Spleen (tissue), 13 donors: ENCODE measurements at places on chromosomes 7 and 10. TPM values are rescaled to one million over a fixed set of nuclear protein-coding genes. Genes with fewer than 3 reads are reported as not detected.

DNA sequence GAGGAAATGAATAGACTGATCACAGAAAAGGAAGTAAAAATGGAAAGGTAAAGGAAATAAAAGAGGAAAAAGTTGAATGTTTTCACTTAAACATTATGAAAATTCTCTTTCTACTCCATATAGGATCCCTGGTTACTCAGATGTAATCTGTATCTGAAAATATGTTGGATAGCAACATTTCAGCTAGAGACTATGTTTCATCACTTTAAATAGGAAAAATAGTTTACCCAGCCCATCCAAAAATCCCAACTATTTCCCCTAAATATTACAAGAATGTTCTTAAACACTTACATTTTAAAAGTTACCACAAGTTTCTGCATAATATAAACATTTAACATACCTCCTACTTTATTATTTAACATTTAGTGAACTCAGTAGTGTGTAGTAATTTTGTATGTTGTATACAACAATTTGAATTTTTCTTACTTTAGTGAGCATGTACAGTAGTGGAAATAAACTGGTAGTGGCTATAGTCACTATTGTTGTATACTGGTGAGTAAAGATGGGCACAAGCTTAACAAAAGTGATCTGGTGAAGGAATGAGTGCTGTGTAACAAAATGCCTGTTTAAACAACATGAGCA, 27.1 kb downstream of the SLF2 start:
- no peak for DNase-seq
- peaks cover 88% of the 10 kb centered on the region for H3K36me3 ChIP-seq
- no peak overlapping the region for H3K4me3 ChIP-seq
- H3K27me3 ChIP-seq: no peaks in the 10 kb centered on the region

- no peak overlapping the region for H3K4me3 ChIP-seq
- no peaks in the 10 kb centered on the region for H3K36me3 ChIP-seq
- DNase-seq: peak; percentile 53
- H3K27ac ChIP-seq: no peak overlapping the region
- H3K4me1 ChIP-seq: peaks cover 7% of the 10 kb centered on the region
Observed at GRCh38 chr7:1843271-1843861, 173.3 kb downstream of the ELFN1 start.

- H3K4me1 ChIP-seq: peaks cover 52% of the 10 kb centered on the region
- peak overlapping the region; percentile 81 for H3K27ac ChIP-seq
- H3K4me3 ChIP-seq: peak overlapping the region; percentile 97
- H3K36me3 ChIP-seq: no peaks in the 10 kb centered on the region
- no peak for DNase-seq
Observed at GRCh38 chr7:77537778-77538280, 734 bp downstream of the PTPN12 start.

DNA sequence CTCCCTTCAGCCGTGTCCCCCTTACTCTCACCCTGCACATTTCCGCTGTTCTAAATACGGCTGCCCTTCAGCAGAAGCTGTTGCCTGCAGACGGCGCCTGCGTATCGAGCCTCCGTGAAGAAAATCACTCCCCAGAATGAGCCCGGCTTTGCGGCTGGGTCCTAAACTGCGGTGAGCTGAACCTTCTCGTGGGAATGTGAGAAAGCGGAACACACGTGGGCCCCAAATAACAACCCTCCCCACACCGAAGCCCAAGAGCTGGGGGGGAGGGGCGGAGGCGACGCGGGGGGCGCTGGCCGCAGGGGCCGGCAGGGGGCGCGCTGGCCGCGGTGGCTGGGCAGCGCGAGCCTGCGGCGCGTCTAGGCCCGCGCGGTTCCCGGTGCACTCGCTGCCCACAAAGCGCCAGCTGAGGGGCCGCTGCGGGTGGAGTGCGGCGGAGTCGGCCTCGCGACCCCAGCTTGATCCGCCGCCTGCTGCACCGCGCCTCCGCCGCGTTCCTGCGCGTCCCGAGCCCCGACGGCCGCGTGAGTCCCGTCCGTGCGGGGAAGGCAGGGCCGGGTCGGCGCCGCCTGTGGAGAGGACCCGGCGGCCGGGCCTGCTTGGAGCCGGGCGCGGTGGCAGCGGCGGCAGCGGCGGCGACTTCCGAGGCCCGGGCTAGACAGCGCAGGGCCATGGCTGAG, at the start of gene ZNF398:
Gene ZNF398, plus strand, starts transcription at position 382 of the 680 bp plus-strand sequence. Its CDS starts 290 bp downstream, at position 672.
- DNase-seq: peak; percentile 96
- peak within 1 kb of the TSS; percentile 91 for H3K27ac ChIP-seq
- H3K4me3 ChIP-seq: peak within 1 kb of the TSS; percentile 95
- peaks cover 56% of the 10 kb centered on the region for H3K4me1 ChIP-seq

FOXI2 gene
- not detected for total RNA-seq

TEX36 gene
- not detected for total RNA-seq

DNA sequence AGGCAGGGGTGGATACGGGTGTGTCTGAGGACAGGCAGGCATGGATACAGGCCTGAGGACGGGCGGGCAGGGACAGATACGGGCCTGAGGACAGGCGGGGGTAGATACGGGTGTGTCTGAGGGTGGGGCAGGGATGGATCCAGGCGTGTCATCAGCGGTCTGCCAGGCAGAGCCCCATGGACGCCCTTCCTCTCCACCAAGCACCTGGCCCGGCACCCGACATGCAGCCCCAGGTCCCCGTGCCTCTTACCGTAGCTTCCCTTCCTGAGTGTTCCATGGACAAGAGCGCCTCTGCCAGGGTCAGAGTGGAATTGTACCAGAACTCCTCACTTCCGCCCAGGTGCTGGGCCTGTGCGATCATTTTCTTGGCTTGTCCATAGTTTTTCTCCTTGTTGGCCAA, 74.6 kb upstream of the NKX6-2 start:
- H3K36me3 ChIP-seq: no peaks in the 10 kb centered on the region
- no peaks in the 10 kb centered on the region for H3K4me1 ChIP-seq
- DNase-seq: peak; percentile 66
- no peak overlapping the region for H3K27ac ChIP-seq

ATOH7 gene
- not detected for total RNA-seq

- DNase-seq: no peak
- H3K27me3 ChIP-seq: no peaks in the 10 kb centered on the region
- no peak overlapping the region for H3K4me3 ChIP-seq
Observed at GRCh38 chr7:80370587-80370986, 141.3 kb downstream of the GNAT3 start.

GRCh38 chr10:8061274-8062211, 7.1 kb downstream of the GATA3 start:
- peak overlapping the region; percentile 28 for H3K4me3 ChIP-seq
- peaks cover 23% of the 10 kb centered on the region for H3K36me3 ChIP-seq
- H3K27me3 ChIP-seq: peaks cover 45% of the 10 kb centered on the region
- no peak for DNase-seq
- H3K27ac ChIP-seq: peak overlapping the region; percentile 84

DNA sequence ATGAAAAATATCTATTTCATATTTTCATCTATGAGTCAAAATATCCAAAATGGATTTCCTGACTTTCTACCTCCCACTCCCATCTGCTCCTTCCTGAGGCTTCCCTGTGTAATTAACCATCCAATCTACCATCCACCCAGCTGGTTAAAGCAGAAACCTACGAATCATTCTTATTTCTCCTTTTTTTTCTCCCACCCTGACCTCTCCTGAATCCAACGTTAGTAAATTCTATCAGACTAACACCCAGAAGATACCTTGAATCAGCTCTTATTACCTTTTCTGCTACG, 3.7 kb upstream of the LIPF start:
- H3K27ac ChIP-seq: no peak overlapping the region
- no peaks in the 10 kb centered on the region for H3K36me3 ChIP-seq
- no peak for DNase-seq
- no peaks in the 10 kb centered on the region for H3K4me1 ChIP-seq
- no peaks in the 10 kb centered on the region for H3K27me3 ChIP-seq

DNA sequence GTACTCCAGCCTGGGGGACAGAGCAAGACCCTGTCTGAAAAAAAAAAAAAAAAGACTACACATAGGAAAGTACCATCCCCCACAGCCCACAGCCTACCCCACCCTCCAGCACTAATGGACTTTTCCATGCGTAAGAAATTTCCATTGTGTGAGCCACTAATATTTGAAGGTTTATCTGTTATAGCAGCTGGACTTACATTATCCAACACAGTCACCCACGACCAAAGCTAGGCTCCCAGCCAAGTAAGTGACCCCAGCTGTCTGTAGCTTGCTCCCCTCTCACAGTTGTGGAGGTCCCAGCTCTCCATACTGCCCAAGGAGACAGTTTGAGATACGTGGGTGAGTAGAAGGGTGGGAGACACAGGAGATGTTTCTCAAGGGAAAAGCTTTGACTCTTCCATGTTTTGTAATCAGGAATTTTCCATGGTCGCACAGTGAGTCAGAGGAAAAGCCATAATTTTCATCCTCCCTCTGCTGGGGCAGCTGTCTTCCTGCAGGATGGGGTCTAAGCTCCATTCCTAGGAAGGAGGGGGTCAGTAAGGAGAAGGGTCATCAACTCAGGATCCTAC, 57.4 kb downstream of the CAV1 start:
- no peak for DNase-seq
- H3K27me3 ChIP-seq: no peaks in the 10 kb centered on the region
- H3K4me1 ChIP-seq: no peaks in the 10 kb centered on the region
- H3K4me3 ChIP-seq: no peak overlapping the region
- H3K36me3 ChIP-seq: no peaks in the 10 kb centered on the region

DNA sequence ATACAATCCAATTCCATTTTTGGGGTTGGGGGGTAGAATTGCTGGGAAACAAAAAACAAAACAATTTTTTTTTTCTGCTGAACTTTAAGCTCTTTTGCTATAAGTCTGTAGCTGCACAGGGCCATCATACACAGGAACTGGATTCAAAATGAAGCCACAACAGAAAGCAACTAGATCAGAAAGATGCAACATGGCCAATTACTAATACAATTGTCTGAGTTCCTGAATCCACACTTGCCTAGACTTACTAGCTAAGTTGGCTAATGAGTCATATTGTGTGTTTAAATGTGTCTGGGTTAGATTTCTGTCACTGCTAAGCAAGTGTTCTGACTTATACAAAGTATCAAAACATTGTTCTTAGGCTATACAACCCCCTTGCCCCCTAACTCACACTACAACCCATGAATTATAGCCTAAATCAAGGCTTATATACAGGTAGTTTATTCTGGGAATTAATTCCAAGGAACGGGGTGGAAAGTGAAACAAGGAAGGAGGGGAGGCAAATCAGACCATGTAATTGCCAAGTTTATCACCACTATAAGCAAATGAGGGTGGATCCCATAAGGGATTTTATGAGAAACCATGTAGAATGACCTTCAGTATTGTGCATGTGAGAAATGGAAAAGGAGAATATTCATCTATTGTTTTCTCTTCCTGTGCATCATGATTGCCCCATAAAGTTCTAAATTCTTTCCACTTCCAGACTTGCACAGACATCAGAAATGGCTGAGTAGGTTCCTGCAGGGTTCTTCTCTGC, 337.9 kb upstream of the SORCS1 start:
- H3K27me3 ChIP-seq: no peaks in the 10 kb centered on the region
- DNase-seq: no peak
- H3K36me3 ChIP-seq: no peaks in the 10 kb centered on the region
- no peaks in the 10 kb centered on the region for H3K4me1 ChIP-seq
- H3K27ac ChIP-seq: no peak overlapping the region

CYP2C8 gene
- total RNA-seq: not detected

LRIT1 gene
- total RNA-seq: not detected

ABCB4 gene
- total RNA-seq: 18.3 TPM

DNA sequence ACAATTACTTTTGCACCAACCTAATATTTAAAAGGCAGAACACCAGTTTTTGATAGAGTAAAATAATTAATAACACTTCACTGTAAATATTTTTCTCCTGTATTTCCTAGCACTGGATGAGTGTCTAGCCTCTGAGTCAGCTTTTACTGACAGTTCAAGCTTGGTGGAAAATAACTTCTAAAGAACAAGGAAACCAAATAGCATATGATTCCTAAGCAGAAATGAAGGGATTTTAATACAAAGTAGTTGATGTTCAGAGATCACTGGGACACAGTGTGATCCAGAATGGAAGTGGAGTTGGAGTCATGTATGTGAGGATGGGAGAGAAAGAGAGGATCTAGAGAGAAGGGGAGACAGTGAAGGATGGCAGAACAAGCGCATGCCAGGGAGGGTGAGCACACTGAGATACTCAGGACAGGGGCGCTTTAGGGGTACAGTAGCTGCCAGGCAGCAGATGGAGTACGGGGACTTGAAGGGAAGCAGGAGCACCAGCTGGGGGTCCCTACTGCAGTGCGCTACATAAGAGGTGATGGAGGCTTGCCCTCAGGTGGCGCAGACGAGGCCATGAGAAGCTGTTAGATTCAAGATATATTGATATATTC, 117.9 kb upstream of the KLF6 start:
- no peak overlapping the region for H3K4me3 ChIP-seq
- DNase-seq: no peak
- no peaks in the 10 kb centered on the region for H3K27me3 ChIP-seq
- no peaks in the 10 kb centered on the region for H3K36me3 ChIP-seq

ARMC3 gene
- total RNA-seq: not detected

DNA sequence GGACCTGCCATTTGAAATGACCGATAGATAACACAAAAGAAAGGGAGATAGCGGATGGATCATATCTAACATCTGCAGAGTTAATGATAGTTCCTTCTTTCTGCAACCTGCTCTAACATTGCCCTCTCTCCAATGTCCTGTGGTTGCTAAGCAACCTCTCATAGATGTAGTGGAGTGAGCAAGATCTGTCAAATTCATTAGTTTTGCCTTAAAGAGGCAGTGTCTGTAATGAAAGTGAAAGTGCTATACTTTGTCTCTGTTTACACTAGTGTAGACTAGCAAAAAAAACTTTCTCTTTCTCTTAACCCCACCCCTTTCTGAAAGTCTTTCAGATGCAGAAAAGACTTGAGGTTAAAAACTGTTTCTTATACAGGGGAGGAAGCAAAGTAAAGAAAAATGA, 1196.9 kb downstream of the SORCS3 start:
- no peak for DNase-seq
- H3K36me3 ChIP-seq: no peaks in the 10 kb centered on the region
- peak overlapping the region; percentile 18 for H3K4me3 ChIP-seq
- peaks cover 3% of the 10 kb centered on the region for H3K4me1 ChIP-seq
- H3K27me3 ChIP-seq: no peaks in the 10 kb centered on the region
- no peak overlapping the region for H3K27ac ChIP-seq

NRBF2 gene
- 38.1 TPM for total RNA-seq

CTAGE4 gene
- not detected for total RNA-seq

- no peaks in the 10 kb centered on the region for H3K27me3 ChIP-seq
- peaks cover 16% of the 10 kb centered on the region for H3K4me1 ChIP-seq
- H3K36me3 ChIP-seq: no peaks in the 10 kb centered on the region
- DNase-seq: no peak
- H3K4me3 ChIP-seq: no peak overlapping the region
Observed at GRCh38 chr7:25964483-25964991, 187.5 kb upstream of the NFE2L3 start.
